ENCODE measurements at places on chromosomes 12 and 14. TPM values are rescaled to one million over a fixed set of nuclear protein-coding genes. Genes with fewer than 3 reads are reported as not detected.
A peak's percentile ranks its signal among the peaks of the same experiment; 100 is the strongest.

The CCDC184 gene
- 1.2 TPM for total RNA-seq

The UNG gene
- 30.6 TPM for total RNA-seq

The SVOP gene
- 0.31 TPM for total RNA-seq

The RHOF gene
- 7.8 TPM for total RNA-seq

The CD163 gene
- 8.8 TPM for total RNA-seq

The MLF2 gene
- 103 TPM for total RNA-seq

The CRIP2 gene
- 202 TPM for total RNA-seq

The AJUBA gene
- total RNA-seq, result 47.2 TPM

The AP5M1 gene
- 25.4 TPM for total RNA-seq

The EPYC gene
- not detected for total RNA-seq

The DNAJC22 gene
- total RNA-seq, result not detected

The MAP4K5 gene
- total RNA-seq, result 128 TPM

The SNX6 gene
- total RNA-seq, result 157 TPM

The NR4A1 gene
- total RNA-seq, result 65.6 TPM

- no peak for DNase-seq
Observed at GRCh38 chr12:43669373-43669772, 89.2 kb downstream of the PUS7L start.

- peak; percentile 80 for DNase-seq
Observed at GRCh38 chr14:104202259-104203070, 64.1 kb downstream of the KIF26A start.

DNA sequence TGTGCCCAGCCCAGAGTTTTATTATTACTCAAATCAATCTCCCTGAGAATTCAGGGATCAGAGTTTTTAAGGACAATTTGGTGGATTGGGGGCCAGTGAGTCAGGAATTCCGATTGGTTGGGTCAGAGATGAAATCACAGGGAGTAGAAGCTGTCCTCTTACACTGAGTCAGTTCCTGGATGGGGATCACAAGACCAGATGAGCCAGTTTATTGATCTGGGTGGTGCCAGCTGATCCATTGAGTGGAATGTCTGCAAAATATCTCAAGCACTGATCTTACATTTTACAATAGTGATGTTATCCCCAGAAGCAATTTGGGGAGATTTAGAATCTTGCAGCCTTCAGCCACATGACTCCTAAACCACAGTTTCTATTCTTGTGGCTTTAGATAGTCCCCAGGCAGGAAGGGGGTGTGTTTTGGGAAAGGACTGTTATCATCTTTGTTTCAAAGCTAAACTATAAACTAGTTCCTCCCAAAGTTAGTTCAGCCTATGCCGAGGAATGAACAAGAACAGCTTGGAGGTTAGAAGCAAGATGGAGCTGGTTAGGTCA, 89.1 kb upstream of the CNOT2 start:
- DNase-seq, result no peak

- DNase-seq, result no peak
Observed at GRCh38 chr12:447141-447540, 12.6 kb upstream of the B4GALNT3 start.

GRCh38 chr12:63764481-63764880, 15.2 kb upstream of the RXYLT1 start:
- DNase-seq, result no peak

DNA sequence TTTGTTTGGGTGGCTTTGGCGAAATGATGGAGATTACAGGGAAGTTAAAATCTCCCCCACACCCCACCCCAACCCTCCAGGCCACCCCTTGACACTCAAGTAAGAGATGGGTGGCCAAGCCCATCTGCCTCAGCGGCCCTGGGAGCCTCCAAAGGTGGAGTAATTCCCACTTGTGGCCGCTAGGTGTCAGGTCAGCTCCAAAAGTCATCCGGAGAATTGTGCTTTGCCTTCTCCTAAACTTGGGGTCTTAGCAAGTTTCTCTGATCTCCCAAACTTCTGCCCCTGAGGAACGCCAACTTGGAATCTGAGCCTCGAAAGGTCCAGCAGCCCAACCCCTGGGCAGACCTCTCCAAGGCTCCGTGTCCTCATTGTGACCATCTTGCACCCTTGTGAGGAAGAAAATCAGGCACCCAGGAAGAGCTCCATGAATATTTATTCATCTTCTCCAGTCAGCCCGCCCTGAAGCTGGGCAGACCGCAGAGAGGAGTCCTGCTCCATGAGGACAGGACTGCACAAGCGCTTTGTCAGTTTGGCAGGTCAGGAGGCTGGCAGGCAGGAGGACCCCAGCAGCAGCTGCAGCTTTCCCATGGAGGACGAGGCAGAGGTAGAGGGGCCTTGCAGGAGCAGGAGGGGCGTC, 46.7 kb downstream of the LRRC74A start:
- DNase-seq, result peak; percentile 82

GRCh38 chr12:120265473-120266179, at the start of gene PXN:
TSS of gene PXN (minus strand) at chr12:120265730. CDS start at chr12:120265629, 101 bp downstream.
- DNase-seq, result peak; percentile 93

DNA sequence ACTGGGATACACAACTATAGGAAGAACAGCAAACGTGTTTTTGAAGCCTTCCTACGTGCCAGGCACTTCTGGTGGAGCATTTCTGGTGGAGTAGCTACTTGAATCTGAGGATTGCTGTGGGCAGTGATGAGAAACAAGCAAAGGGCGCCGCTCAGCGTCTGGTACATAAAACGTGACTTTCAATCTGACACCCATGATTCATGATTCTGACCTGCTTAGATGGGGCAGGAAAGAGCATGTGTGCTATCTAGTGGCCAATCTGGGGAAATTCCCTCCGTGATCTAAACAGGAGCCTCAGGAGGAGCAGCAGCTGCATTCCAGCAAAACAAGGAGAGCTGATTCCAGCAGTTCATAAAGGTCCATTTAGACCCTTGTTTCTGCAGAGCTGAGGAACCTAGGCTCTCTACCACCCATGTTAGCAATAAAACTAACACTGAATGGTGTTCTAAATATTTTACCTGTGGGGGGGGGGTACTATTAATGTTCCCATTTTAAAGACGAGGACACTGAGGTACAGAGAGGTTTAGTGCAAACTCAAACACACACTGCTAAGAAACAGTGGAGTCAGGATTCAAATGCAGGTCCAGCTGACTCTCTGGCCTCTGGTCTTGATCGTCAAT, 37.8 kb downstream of the PAH start:
- DNase-seq, result peak; percentile 73

DNA sequence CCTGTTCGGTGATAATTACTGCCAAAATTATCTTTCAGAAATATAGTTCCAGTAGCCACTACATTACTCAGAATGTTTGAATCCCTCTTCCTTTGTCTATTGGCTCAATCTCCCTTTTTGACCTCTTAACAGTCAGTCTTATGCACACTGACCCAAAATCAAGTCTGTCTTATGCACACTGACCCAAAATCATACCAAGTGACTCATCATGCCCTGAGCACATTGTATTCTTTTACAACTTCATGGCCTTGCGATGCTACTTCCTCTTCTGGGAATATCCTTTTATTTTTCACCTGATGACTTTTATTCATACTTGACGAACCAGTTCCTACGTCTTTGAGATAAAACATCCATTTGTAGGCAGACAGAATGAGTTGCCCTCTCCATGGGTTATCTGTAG, 182.3 kb downstream of the NPAS3 start:
- no peak for DNase-seq

- DNase-seq, result no peak
Observed at GRCh38 chr14:95157048-95157326, 342 bp downstream of the DICER1 start.

DNA sequence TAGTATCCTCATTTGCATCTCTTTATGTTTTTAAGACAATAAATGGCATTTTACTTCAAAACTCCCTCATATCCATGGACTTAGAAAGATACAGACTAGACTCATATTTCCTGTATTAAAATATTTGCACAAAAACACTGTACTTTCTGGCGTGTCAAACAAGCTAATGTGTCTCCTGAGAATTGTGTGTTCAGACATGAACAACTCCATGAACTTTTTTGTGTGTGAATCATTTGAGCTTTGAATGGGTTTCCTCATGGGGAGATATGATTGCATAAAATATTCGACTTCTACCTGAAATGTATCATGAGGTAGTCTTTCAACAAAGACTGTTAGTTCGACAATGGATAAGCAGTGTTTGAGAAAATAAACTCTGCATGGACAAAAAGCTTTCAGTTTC, 58.8 kb downstream of the TMEM30B start:
- DNase-seq, result no peak

DNA sequence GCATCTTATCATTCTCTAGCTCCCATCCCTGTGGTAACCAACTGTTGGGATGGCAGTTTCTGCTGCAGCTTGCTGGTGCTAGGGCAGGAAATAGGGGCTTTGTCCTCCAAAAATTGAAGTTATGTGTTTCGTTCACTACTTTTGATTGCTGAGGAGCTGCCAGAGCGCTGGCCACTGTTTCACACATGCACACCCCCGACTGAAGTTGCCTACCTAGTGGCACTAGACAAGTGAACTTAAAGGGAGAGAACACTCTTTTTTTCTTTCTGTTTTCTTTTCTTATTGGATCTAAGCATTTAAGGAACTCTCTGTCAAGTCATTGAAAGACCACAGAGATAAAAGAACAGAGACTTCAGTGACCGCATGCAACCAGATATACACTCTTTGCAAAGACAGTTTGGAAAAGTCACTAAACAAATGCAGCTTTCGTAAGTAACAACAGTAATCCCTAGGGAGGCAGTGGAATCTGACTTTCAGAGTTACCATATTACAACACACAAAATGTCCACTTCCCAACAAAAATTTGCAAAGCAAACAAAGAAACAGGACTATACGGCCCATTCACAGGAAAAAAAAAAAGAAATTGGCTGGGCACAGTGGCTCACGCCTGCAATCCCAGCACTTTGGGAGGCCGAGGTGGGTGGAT, 12.0 kb downstream of the TFCP2 start:
- DNase-seq, result no peak

DNA sequence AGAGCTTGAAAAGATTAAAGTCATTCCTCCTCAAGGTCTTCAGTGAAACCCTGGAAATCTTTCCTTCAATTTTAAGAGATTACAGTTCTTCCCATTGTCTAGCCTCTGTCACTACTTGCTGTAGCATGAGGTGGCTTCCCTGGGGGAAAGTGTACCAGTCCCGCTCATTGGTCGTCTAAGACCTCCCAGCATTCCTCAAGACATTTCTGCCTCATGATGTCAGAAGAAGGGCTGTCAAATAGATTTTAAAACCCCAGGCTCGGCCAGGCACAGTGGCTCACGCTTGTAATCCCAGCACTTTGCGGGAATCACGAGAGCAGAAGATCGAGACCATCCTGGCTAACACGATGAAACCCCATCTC, 46.7 kb downstream of the SMUG1 start:
- DNase-seq, result peak; percentile 47

DNA sequence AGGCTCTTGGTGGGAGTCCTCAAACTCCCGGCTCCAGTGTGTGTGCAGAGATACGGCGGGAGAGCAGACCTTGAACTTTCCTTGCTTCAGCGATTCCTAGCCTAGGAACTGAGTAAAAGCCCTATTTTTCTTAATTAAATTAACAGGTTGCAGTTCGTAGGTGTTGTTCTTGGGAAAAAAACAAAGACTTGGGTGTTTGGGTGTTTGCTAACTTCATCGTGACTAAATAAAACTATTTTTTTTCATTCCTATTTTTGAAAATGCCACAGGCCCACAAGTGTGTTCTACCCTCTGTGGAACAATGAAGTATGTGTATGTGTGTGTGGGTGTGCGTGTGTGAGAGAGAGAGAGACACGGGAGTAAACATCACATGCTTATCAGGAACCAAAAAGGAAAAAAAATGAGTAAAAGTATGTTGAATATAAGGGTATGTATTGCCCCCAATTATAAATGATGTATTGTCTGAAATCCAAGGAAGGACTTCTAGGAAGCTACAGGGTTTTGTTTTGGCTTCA, 651 bp downstream of the TMEM117 start:
- peak; percentile 64 for DNase-seq

DNA sequence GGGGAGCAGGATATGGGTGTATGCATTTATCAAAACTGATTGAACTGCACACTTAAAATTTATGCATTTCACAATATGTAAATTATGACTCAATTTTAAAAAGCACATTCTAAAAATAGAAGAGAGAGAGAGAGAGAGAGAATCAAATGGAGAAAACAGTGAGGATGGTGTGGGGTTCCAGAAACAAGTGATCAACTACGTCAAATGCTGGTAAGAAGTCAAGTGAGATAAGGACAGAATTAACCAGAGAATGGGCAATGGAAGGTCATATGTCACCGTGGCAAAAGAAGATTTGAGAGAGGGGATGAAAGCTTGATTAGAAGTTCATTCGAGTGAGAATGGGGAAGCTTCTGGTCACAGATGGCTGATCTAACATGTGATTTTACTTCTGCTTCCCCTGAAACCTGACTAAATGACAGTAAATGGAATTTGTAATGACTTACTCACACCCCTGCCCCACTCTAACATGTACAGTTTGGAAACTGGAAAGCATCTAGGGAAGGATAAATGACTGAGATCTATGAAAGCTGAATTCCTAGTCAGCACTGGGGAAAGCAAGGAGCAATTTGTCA, 276.5 kb upstream of the AMIGO2 start:
- no peak for DNase-seq

DNA sequence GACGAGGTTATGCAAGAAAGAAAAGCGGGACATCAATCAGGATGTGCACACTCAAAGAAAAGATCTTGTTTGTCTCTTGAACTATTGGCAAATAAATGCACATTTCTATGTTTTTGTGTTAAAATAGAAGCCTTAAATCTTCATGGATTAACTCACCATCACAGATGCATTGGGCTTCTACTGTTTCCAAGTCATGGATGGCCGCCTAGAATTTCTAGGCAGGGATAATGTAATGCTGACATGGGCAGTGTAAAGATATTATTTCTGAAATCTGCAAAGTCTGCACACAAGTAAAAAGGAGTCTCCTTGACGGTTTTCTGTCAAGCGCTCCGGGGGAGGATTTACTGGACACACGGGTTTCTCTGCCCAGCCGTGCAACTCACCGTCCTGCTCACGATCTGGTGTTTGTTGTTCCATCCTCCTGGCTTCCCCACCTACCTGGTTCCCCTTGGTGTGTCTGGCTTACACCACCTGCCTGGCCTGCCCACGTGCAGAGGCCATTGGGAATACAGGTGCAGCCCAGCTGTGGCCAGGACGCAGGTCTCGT, 103.3 kb upstream of the FZD10 start:
- peak; percentile 46 for DNase-seq

GRCh38 chr14:29576927-29577326, 350.7 kb downstream of the PRKD1 start:
- no peak for DNase-seq

DNA sequence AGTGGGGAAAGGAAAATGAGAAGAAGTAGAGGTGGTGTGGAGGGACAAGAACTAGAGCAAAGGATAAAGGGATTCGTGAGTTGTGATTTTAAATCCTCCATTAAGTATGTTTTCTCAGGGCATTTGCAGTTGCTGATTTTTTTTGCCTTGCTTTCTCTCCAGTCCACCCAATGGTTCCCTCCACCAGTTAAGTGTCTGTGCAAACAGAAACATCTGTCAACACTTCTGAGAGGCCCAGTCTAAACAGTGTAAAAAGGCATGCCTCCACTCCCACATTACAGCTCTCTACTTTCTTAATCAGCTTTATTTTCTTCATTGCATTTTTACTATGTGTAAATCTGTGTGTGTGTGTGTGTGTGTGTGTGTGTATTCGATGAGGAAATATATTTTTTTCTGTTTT, 141.2 kb downstream of the PPFIA2 start:
- DNase-seq, result peak; percentile 39

- peak; percentile 68 for DNase-seq
Observed at GRCh38 chr14:92719421-92719820, 29.0 kb downstream of the LGMN start.

All from tongue (tissue), 3 donors.